Bone marrow (tissue), 2 donors: ENCODE measurements at places on chromosomes 1 and 21.

DNA sequence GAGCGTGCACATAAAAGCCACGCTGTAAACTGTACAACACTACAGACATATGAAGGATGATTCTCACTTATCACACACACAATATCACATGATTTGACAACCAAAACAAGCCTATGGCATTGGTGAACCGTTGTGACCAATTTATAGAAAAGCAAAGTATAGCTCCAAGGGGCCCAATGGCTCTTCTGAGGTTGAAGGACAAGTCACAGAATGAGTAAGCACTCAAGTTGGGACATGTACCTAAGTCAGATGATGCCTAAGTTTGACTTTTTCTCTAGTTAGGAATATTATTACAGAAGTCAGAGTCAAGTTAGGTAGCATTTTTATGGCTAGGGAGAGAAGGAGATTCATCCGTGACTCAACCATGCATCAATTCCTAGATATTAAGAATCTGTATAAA is 45.7 kb downstream of the PLPP3 start:
- no peak for DNase-seq

DNA sequence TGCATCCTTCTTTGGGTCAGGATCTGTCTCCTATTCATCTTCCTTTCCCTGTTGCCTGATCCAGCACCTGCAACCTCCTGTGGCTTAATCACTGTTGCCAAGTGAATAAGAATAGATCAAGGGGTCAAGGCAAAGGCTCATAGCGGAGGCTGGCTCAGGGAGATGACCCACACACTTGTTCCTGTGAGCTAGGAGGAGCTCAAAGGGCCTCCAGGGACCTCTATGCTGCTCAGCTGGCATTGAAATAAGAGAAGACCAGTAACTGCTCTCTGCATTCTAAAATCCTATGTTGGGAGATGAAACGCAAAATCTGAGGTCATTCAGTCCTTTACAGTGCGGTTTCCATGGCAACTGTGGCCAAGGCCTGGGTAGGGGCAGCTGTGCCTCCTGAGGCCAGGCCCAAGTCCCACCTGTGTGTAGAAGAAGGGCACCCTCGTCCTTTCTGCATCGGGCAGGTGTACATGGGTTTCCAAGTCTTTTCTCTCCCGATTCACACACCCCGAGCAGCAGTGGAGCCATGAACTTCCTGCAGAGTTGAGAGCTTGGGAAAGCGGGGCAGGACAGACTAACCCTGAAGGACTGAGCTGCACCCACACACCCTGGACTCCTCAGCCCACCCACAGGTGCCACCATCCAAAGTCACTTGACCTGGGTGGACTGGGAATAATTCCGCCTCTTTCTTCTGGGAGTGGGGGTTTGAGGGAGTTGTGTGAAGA is 27.8 kb upstream of the STUM start:
- DNase-seq, result no peak

DNA sequence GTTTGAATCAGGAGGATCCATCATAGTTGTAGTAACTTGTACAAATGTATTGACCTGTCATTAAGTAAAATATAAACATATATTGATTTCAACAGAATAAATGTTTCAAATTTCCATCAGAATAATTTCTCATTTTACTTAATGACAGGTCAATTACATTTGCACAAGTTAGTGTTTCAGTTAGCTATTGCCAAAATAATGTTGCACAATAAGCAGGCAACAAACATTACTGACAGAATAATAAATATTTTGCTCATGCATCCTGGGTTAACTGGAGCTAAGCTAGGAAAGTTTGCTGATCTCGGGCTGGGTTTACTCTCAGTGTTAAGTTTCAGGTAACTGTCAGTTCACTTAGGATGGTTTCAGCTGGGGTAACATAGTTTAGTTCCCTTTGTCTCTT is 822.4 kb downstream of the KCNT2 start:
- DNase-seq, result no peak

- DNase-seq, result no peak
These were observed 5.8 kb downstream of the LINGO4 start for GRCh38 chr1:151799179-151800022.

- no peak for DNase-seq
These were observed 7.0 kb upstream of the GPR88 start for GRCh38 chr1:100530880-100531487.

GRCh38 chr21:22791986-22792560 is 1793.9 kb downstream of the NCAM2 start:
- peak; percentile 59 for DNase-seq

GRCh38 chr1:219833214-219833815 is 95.0 kb downstream of the SLC30A10 start:
- no peak for DNase-seq

DNA sequence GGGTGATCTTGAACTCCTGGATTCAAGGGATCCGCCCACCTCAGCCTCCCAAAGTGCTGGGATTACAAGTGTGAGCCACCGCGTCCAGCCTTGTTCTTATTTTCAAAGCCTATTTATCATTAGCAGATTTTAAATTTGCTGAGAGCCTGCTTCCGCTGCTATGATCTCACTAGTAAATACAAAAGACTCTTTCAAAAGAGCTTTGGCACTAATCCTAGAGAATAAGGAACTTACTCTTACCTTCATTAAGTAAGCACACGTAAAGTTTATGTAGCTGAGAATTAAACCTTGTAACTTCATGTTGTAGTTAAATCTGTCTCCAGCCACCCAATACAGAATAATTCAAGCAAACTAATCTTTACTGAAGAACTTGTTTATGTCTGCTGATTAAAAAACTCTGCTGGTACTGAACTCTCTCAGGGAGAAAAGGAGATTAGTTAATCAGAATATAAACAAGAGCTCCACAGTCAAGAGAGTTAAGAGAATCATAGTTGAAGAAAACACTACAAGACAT is 72.3 kb downstream of the RUSC1 start:
- no peak for DNase-seq

- DNase-seq, result no peak
These were observed 21.9 kb upstream of the XPR1 start for GRCh38 chr1:180609643-180610555.

DNA sequence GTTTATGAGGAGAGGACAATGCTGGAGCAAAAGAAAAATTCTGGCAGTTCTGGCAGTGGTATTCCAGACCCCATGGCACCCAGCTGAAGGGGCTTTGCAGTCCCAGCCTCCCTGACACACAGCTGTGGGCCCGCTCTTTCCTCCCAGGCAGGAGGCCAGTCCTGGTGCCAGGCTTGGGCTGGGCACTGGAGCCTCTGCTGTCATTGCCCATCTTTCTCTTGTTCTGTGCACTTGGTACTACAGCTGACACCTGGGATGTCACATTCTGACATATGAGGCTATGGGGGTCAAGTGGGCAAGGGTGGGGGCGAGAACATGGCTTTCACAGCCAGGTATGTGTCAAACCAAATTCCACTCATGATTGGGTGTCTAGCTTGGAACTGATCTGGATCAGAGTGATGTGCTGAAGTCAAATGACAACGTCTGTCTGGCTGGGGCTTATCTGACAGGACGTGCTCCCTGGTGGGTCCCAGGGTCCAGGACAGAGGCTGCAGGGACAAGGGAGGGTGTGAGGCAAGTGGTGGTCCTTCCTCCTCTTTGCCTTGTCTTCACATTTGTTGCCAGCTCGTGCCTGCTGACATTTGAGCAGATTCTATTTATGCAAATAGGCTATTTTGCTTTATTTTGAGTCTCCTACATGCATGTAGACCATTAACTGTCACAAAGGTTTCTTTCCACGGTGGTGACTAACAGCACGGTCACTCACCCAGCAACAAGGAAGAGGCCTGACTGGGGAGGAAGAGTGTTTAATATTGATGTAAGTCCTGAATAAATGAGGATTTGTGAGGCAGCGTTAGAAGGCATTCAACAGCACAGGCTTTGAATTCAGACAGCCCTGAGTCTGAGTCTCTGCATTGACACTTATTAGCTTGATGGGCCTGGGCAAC is 336.3 kb downstream of the PBX1 start:
- DNase-seq, result no peak

- no peak for DNase-seq
These were observed 488 bp downstream of the SLC35D1 start for GRCh38 chr1:67053535-67053784.

DNA sequence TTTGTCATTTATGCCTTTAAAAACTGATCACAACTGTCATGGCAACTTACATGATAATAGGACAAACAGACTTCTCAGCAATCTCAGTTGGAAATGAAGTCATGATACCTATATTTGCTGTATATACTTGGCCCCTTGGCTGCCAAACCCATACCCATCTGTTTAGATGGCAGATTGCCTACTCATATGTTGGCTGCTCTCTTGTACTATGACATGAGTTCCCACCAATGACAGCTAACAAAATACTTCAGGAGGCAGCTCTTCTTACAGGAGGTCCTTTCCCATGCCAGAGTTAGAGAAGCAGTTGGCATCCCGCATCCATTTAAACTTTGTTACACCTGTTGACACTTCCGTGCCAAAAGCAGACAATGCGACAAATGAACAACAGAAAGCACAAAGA is 603.1 kb upstream of the ADGRL2 start:
- DNase-seq, result no peak

DNA sequence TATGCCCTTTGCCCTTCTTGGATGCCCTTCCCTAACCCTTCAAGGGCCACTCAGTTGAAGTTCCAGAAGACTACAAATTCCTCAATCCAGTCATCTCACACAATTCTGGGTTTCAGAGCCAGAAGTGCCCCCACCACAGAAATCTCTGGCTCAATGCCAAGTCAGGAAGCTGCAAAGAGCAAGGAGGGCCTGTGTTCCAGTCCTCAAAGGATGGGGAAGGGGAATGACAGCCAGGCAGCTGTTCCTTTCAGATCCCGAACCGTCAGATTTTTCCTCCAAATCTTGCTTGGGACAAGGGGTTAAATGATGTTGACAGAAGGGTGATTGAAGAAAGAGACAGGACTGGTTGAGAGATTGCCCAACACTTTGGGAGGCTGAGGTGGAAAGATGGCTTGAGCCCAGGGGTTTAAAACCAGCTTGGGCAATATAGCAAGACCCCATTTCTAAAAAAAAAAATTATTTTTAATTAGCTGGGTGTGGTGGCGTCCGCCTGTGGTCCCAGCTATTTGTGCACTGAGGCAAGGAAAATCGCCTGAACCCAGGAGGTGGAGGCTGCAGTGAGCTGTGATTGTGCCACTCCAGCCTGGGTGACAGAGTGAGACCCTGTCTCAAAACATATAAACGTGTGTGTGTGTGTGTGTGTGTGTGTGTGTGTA is 716 bp upstream of the HPDL start:
- DNase-seq, result no peak

DNA sequence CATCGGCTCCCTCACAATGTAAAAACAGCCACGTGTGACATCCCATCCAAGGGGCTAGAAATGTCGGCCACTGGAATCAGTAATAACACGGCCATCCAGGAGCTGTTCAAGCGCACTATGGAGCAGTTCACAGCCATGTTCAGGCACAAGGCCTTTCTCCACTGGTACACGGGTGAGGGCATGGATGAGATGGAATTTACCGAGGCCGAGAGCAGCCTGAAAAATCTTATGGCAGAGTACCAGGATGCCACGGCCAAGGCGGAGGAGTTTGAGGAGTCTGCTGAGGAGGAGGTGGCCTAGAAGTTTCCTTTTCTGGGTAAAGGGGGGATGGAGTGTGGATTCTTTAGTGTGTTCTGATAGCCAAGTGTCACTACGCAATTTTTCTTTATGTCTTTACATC is 61.1 kb upstream of the MAP1LC3C start:
- DNase-seq, result no peak

- DNase-seq, result no peak
These were observed 3.1 kb downstream of the LAMTOR5 start for GRCh38 chr1:110404401-110404800.

DNA sequence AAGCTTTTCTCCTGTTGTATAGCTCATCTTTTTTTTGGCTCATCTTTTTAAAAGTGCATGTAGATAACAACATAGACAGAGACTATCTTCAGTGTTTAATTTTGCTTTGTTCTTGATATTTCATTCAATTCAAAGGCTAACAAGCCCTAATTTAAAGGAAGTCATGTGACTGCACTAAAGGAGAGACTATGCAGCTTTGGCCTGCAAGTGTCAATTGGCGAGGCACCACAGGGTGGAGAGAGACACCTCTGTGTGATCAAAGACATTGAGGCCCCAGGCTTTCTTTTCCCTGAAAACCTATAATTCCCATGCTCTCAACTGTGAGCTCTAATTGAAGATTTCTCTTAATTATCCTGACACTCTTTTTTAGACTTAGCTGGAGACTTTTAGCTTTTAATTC is 53.6 kb downstream of the CHODL start:
- no peak for DNase-seq

DNA sequence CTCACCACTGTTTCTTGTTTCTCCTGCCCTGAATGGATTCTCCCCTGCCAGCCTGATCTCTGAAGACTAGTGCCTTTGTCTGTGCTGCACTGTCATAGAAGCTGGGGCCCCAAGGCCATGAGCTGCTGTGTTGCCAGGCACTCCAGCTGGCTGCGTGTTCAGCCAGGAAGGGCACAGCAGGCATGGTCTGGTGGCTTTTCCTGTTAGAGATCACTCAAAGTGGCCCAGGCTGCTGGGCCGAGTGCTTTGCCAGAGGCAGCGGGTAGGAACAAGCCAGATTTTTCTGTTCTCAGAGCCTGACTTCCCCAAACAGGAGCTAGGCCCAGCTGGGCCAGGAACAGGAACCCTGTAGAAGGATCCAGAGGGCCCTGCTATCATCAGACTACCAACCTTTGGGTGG is 5.2 kb downstream of the ADPRS start:
- DNase-seq, result no peak
